Activated T-cell treated with anti-CD3 and anti-CD28 coated beads, Interleukin-2, amount 50 U/mL, for 48 hours (primary cell): ENCODE measurements at places on chromosomes 6 and 20.
A peak's percentile ranks its signal among the peaks of the same experiment; 100 is the strongest.

- no peak for DNase-seq
These were observed 4.1 kb upstream of the SLC2A10 start for GRCh38 chr20:46705378-46705729.

DNA sequence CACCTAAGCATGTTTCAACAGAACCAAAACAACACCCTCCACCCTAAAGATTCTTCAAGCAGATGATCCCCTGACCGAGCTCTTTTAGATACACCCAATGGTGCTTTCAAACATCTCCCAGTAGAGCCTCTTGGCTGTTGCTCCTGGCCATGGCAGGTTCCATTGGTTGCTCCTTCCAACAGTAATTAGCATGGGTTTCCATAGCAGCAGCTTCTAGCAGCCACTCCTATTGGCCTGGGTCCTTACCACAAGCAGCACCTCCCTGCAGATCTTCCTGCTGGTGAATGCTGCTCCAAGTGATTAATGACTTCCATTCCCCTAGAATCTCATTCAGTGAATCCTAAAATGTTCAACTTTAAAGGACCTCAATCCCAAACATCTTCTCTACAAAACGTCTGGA is 13.9 kb downstream of the CCN2 start:
- no peak for DNase-seq

- DNase-seq, result no peak
These were observed 193.8 kb downstream of the PACRG start for GRCh38 chr6:162921510-162922040.

- DNase-seq, result no peak
These were observed 36.6 kb downstream of the CRISP2 start for GRCh38 chr6:49676671-49677281.

GRCh38 chr6:8513174-8513573 is 77.8 kb upstream of the SLC35B3 start:
- DNase-seq, result no peak

- DNase-seq, result no peak
These were observed 801.2 kb upstream of the FLRT3 start for GRCh38 chr20:15138548-15139126.

- DNase-seq, result peak; percentile 22
These were observed 386.4 kb upstream of the MMS22L start for GRCh38 chr6:97669191-97670031.

DNA sequence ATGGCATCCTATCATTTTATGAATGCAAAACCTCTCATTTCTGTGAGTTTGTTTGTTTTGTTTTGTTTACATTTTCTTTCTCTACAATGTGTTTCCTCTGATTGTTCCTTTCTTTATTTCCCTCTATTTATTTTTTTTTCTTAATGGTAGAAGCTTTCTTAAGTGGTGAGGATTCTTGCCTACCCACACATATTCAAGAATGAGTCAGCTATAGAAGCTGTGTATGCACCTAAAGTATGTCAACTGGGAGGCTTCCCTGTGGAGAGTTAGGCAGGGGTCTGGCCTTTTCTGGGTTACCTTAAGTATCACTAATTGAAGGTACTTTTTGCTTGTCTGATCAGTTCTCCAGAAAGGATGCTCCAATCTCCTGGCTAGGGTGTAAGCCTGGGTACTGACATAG is 354.0 kb downstream of the ESR1 start:
- no peak for DNase-seq

DNA sequence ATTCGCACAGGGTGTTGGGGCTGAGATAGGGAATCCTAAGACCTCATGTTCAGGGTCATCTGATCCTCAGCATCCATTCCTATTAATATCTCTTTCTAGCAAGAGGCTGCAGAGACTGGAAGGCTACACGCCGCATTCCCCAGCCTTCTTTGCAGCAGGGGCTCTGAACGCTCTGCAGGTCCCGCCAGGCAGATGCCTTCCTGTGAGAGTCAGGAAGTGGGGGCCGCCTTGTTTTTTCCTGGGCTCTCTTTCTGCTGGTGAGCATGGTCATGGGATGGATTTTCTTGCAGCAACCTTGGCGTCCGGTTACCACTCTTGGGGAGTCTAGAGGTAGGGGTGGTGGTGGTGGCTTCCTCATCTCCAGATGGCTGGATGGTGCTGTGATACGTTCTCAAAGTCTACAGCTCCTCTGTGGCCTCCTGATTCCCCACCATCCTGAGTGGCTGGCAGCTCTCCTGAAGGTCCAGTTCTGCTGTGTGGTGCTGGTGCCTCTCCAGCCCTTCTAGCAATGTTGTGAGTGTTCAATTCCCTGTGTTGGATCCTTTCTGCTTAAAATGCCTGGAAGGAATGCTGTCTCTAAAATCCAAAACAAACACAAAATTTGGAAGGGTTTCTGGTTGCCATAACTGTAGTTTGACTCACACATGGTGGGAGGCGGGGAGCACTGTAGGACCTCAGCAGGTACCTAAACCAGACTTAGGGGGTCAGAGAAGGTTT is 111.9 kb downstream of the CEBPB start:
- DNase-seq, result no peak

DNA sequence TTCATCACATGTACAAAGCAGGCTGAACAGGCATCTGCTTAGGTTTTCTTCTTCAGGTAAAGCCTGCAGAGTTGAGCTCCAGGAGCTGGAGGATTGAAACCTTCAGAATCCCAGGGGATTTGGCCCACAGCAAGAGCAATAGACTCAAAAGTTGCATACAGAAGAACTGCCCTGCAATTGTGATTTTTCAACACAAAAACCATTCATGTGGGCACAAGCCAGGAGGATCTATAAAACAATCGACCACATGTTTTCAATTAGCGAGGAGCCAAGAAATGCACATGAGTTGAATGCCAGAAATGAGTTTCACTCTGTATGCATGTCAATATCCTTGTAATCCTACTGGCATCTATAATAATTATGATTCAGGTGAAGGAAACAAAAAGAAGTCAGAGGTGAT is 576.4 kb downstream of the HDGFL1 start:
- DNase-seq, result no peak

- no peak for DNase-seq
These were observed 30.2 kb upstream of the MAN1A1 start for GRCh38 chr6:119379809-119380208.

DNA sequence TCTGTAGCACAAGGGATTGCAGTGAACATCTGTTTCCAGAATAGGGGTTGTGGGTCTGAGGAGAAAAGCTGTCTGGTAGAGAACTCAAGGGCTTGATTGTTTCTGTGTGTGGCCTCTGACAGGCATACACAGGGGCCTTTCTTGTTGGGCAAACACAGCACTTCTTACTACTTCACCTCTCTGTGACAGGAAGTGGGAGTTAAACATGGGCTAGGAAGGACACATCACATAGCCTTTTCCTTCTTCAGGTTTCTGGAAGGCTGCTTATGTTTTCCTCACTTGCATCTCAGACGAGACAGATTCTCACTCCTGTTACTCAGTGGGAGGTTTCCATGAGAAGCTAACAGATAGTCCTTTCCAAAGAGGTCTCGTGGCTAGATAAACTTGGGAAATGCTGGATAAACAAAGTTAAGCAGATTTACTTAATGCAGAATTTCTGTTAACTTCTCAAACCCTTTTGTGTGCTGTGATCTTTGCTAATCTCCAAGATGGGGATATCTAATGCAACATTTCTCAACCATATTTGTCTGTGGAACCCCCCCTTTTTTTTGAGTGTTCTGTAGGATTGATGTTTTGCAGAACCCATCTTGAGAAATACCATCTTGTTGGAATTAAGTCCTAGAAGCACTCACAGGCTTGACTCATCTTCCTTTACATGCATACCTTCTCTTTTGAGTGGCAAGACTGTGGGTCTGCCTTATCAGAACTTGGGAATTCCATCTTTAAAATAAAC is 41.9 kb upstream of the RNF8 start:
- no peak for DNase-seq

- DNase-seq, result no peak
These were observed 92.1 kb upstream of the ANKEF1 start for GRCh38 chr20:9942736-9943135.

GRCh38 chr6:28727559-28728211 is 196.1 kb downstream of the TRIM27 start:
- no peak for DNase-seq

DNA sequence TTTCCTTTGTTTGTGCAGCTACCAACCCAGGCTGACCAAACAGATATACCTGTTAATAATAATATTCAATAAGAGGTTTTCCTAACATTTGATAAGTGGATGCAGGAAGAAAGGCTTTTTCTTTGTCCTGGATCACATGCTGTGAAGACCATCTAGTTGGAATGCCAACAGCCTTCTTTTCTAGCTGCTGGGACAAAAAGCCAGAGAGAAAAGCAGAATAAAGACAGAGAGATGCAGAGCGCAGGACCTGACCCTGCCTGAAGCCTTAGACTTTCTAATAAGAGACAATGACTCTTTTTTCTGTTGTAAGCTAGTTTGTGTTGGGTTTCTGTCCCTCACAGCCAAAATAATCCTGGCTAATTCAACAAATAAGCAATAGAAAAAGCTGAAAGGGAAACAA is 308.2 kb downstream of the PHF3 start:
- DNase-seq, result no peak

DNA sequence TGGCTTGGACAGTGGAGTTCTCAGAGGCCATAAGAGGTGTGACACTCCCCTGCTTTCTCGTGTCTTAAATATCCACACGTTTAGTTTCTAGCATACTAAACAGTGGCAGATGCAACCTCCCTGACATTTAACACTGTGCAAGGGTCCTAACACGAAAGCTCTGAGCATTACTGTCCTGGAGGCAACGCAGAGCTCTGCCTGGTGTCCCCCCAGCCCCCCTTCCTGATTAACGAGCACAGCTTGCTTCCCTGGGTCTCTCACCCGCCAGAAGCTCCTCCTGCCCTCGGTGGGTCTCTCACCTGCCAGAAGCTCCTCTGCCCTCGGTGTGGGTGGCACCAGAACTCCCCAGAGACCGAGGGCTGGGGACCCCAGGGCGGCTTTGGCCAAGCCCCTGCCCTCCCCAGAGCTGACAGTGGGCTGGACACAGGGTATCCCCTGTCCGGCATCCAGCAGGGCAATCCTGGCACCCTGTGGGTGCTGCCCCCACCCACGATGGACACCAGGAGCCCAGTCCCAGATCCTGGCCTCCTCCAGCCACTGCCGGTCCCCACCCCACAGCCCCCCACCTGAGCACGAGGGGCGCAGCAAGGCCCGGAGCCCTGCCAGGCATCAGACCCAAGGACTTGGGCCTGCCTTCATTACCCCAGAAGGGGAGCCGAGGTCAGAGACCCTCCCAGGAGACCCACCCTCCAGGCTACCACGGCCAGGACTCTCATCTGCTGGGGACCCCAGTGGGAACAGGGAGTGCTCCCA is 12.4 kb upstream of the KCNQ2 start:
- no peak for DNase-seq

DNA sequence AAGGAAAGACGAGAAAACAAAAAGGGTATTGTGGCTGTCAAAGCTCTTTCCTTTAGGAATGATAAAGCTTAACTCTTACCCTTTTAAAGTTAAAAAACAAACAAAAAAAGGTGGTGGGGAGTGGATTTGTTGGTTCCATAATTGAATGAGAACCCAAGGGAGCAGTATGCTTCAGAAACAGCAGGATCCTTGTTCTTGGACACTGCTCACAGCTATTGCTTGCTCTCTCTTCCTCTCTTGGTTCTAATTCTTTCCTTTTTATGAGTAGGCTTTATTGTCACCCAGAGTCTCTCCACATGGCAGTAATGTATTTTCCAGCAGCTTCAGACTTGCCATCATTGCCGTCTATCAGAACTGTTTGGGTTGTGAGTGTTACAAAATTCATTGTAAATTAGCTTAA is 18.7 kb upstream of the ATRN start:
- DNase-seq, result no peak

DNA sequence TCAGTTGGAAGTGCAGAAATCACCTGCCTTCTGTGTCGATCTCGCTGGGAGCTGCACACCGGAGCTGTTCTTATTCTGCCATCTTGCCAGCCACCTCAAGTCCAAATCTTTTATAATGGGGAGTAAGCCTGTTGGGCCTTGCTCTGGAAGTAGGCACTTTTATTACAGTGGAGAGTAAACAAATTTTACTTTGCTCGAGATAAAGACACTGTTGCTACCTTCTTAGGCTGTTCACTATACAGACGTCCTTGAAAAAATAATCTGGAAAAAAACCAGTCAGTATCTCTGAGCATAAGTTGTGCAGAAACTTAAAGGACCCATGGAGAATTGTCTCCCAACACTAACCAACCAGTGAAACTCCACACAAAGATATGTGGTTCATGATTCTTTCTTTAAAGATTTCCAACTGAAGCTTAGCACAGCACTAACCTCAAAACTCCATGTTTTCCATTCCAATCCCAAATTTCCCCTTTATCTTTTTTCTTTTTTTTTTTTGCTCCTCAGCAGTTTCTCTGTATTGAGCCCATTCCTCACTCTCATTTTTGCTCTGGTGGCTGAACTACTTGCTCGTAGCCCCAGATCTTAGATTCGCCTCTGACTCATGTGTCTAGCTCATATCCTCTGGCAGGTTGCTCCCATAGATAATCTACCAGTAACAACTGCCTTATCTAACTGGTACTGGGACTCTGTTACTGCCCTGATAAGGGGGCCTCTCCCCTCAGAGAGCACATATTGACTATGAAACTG is 34.3 kb upstream of the COL9A1 start:
- no peak for DNase-seq

DNA sequence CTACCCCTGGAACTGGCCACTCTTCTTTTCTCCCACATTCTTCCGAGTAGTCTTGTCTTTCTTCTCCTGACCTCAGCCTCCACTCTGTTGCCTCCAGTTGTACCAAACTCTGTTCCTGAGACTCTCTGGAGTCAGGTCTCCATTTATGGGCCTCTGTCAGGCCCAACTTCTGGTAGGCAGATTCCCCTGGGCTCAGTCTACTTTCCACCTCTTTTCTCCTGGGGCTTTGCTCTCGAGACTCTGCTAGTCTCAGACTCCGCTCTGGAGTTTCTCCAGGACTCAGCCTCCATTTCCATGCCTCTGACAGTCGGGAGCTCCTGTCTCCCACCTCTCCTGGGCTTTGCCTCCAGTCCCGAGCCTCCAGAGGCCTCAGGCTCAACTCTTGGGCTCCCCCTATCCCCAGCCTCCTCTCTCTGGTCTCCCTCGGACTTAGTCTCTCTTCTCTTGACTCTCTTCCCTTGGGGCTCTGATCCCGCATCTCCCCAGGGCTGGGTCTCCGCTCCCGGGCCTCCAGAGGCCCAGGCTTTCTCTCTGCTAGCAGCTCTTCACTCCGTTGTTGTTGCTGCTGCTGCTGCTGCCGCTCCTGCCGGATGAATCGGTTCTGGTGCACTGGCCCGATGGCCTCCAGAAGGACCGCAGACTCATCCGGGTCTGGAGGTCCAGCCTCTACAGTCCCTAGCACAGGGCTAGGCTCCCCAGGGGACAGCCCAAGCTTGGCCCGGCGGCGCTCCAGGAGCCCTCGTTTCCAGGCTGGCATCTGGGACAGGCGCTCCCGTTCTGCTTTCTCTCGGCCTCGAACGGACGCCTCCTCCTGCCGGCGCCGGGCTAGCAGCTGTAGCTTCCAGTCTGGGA is 1.1 kb downstream of the PPP1R18 start:
- DNase-seq, result peak; percentile 57
